ENCODE measurements at places on chromosomes 4 and X. TPM values are rescaled to one million over a fixed set of nuclear protein-coding genes. Genes with fewer than 3 reads are reported as not detected.

- DNase-seq, result peak; percentile 94
These were observed at the start of gene PCDH10 for GRCh38 chr4:133148690-133149363. PCDH10 (plus strand) TSS chr4:133149294; CDS start chr4:133150141, 847 bp downstream.

DNA sequence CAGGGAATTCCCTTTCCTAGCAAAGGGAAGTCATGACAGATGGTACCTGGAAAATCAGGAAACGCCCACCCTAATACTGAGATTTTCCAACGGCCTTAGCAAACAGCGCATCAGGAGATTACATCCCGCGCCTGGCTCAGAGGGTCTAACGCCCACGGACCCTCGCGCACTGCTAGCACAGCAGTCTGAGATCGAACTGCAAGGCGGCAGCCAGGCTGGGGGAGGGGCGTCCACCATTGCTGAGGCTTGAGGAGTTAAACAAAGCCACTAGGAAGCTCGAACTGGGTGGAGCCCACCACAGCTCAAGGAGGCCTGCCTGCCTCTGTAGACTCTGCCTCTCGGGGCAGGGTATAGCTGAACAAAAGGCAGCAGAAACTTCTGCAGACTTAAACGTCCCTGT lies 507.7 kb downstream of the ZIC3 start:
- DNase-seq, result no peak

RTL3 gene
- not detected for total RNA-seq

DNA sequence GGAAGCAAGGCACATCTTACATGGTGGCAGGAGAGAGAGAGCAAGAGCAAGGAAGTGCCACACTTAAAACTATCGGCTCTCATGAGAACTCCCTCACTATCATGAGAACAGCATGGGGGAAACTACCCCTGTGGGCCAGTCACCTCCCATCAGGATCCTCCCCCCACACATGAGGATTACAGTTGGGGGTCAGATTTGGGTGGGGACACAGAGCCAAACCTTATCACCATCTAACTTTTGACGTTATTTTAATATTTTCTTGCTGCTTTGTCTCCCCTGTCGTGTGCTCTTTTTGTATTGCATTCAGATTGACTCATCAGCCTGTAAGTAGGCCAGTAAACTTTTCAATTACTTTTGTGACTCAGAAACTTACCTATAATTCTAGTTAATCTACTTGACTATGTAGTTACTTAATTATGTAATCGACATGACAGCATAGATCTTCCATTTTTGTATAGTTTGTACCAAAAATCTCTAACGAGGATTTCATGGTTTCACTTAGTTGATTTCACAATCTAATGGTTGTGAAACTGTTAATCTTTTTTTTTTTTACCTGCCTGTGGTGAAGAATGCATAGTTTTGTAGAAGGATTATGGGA lies 18.3 kb downstream of the STIM2 start:
- DNase-seq, result no peak
